Stimulated activated CD8-positive, alpha-beta memory T cell treated with anti-CD3 and anti-CD28 coated beads, Interleukin-4, amount 100 ng/mL, for 1 hour (primary cell): ENCODE measurements at places on chromosomes 6 and 20.

- DNase-seq, result no peak
Measured at GRCh38 chr20:32474967-32475811, 109.9 kb downstream of the NOL4L start.

DNA sequence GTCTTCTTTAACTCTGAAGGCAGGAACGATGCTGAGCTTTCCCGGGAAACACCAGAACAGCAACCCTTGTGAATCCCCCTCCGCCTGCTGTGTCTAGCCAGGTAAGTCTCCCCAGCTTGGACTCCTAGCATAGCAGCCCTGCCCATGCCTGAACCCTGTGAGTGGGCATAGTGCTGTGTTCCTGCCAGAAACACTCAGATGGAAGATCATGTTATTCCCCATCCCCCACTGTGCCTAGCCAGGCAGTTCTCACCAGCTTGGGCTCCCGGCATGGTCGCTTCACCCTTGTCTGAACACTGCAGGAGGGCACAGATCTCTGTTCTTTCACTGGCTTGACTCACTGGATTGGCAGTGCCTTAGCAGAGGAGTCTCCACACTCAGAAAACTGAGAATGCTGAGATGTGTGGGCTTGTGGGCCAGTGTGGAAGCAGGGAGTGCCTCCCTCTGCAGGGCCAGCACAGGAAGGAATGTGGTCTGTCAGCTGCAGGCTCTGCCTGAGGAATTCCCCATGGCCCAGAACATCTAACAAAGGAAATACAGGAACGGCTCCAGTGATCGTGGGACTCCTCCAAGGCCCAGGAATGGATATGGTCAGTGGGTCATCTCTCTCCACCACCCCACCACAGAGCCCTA is 440.1 kb upstream of the ADGRB3 start:
- no peak for DNase-seq

DNA sequence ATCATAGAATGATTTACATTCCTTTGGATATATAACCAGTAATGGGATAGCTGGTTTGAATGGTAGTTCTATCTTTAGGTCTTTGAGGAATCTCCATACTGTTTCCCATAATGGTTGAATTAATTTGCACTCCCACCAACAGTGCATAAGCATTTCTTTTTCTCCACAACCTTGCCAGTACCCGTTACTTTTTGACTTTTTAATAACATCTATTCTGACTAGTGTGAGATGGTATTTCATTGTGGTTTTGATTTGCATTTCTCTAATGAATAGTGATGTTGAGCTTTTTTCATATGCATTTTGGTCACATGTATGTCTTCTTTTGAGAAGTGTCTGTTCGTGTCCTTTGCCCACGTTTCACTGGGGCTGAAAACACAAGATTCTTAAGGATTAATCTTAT is 107.3 kb downstream of the TINAG start:
- no peak for DNase-seq

- no peak for DNase-seq
Measured at GRCh38 chr6:131443514-131443913, 129.5 kb upstream of the ARG1 start.

GRCh38 chr6:146287691-146288369 is 255.8 kb upstream of the RAB32 start:
- DNase-seq, result no peak

DNA sequence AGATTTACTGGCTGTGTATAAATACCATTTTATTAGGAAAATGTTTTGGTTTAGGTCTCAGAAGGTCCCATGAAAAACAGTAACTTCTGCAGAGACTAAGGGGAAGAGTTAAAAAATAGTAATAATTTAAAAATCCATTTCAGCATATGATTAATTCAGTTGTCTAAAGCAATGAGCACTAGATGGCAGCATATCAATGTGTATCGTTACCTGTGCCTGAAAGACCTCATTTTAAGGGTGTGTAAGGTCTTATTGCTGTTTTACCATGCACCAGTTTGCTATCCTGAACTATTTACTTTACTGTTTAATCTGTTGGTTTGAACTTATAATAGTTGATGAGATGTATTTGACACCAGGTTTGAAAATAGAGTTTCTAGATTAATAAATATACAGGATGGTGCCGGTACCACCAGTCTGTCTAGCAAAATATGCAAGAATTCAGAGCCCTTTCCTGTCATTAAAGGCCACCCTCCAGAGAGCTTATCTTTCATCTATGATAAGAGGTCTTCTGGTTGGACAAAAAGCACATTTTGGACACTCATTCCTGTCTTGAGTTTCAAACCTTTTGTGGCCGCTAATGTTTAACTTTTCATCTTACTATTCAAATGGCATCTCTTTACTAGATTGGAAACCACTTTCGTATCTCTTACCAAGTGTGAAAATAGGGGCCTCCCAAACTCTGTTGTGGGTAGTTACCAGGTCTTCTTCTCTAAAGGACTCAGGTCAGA is 8.9 kb upstream of the AHI1 start:
- DNase-seq, result no peak

- DNase-seq, result no peak
Measured at GRCh38 chr20:15267935-15268334, 930.5 kb upstream of the FLRT3 start.
